Memory B cell (primary cell): ENCODE measurements at places on chromosomes 13 and 19.
A peak's percentile ranks its signal among the peaks of the same experiment; 100 is the strongest.

- DNase-seq = no peak
Measured at GRCh38 chr19:18464646-18465045, 26.7 kb upstream of the ISYNA1 start.

DNA sequence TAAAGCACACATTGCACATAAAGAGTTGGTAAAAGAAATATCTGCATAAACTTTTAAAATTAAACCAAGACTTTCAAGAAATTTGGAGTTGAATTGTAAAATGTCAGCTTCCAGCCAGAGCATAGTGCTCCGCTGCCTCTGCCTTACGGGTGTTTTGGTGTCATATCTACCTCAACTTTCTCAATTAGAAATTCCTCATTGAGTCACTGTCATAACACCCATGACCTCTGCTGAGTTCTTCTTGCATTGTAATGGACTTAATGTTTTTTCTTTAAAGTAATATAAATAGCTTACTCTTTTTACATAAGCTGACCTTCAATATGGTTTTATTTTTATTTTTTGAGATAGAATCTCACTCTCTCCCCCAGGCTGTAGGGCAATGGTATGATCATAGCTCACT is 551.0 kb upstream of the NBEA start:
- no peak for DNase-seq

DNA sequence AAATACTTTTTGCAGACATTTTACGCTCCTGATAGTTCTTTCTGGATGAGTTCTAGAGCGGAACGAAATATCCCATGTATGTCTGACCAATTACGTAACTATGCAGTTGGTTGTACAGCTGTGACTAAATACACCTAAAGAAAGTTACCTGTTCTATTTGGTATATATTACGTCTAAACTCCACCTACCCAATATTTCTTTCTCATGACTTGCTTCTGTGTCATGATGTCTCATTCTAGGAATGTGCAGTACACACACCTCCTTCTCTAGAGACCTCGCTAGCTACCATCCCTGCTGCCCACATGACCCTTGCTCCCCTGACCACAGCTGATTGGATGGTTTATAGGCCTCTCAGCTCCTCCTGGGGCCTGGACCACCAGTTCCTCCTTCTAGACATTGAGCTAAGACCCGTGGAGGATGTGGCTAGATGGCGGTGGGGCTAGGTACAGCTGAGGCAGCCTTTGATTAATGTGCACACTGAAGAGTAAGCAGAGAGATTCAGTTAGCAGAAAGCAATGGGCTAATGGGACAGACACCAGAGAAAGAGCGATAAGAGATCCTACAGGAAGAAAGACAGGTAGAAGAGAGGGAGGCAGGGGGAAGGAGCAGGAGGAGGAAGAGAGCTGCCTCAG is 422.1 kb downstream of the COG6 start:
- DNase-seq = no peak

DNA sequence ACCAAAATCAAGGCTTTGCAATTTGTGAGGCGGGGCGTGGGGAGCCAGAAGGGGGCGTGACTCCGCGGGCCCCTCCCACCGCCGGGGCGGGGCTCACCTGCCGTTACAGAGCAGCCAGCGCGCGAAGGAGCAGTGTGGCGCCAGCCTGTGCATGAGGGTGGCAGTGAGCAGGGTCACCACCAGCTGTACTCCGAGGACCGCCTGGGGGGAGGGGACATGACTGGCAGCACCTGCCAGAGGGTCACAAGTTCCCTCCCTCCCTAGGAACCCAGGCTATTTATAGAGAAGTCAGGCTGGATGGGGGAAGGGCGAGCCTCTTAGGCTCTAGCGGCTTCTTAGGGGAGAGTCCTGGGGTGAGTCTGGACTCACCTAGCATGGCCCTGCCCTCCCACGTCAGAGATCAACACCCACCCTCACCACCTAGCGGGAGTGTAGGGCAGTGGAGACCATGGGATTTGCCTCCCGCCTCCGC is 3.6 kb downstream of the TMEM161A start:
- peak; percentile 49 for DNase-seq

GRCh38 chr13:66508153-66508909 is 721.8 kb downstream of the PCDH9 start:
- DNase-seq = no peak

GRCh38 chr13:28640861-28641599 is 17.9 kb upstream of the POMP start:
- no peak for DNase-seq

DNA sequence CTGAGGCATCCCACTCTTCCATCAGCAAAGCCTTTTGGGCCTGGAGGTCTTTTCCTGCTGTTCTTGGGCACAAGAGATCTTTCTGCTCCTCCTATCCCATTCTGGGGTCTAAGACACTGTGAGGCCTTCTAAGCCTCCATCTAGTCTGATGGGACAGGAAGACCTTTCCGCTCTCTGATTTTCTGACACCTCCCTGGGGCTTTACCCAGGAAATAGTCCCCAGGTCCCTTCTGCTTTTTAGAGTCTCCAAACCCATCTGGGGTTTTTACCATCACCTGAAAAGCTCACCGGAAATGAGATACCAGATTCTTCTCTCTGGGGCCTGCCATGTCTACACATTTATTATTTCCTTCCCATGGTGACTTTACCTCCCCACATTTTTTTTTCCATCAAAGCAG is 21.1 kb downstream of the CLEC17A start:
- DNase-seq = peak; percentile 51

GRCh38 chr13:113862931-113863523 is 849 bp downstream of the GAS6 start:
- no peak for DNase-seq

DNA sequence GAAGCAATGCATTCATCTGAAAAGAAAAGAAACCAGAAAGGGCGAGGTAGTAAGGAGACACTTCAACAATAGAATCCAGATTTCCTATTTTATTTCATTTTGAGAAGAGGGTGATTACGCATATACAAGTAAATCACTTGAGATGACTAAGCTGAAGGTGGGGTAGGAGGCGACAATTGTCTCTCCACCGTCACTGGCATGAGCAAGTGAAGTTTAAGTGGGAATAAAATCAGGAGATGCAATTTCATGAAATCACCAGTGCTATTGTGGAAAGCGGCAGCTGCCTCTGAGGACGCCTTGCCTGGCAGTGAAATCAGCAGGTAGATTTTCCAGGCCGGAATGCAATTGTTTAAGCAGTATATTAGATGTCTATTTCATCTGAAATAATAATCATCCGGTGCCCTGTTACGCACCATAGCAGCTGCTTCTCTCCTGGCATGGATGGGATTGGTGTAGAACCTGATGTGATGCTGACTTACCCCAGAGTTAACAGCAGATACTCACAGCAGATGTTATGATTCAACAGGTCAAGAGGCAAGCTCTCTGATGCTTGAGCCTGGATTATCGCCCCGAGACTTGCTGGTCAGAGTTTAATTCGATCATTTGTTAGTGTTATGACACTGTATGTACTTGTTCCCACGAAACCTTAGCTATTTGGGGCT is 64.3 kb downstream of the RASL11A start:
- no peak for DNase-seq

- DNase-seq = no peak
Measured at GRCh38 chr19:39858541-39858940, 12.4 kb upstream of the FBL start.

DNA sequence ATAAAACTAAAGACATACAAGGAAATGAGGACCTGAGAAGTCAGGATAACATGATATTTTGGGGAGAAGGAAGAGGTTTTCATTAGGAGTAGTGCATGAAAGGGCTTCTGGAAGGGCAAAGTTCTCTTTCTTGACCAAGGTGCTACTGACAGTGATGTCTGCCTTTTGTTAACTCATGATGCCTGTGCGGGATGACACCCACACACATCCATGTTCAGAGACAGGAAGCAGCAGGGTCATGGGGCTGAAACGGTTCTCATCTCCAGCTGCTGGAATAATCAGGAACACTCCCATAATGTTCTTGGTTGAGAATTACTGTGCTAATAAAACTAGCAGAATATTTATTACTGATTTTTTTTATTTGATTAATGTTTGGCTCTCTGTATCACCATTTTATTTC is 29.1 kb downstream of the KCNC3 start:
- no peak for DNase-seq

GRCh38 chr13:33194820-33195692 is 90.5 kb downstream of the STARD13 start:
- peak; percentile 4 for DNase-seq

GRCh38 chr13:110812121-110812868 is 98.8 kb downstream of the ING1 start:
- DNase-seq = no peak

GRCh38 chr13:42328672-42329071 is 56.7 kb downstream of the AKAP11 start:
- DNase-seq = no peak

DNA sequence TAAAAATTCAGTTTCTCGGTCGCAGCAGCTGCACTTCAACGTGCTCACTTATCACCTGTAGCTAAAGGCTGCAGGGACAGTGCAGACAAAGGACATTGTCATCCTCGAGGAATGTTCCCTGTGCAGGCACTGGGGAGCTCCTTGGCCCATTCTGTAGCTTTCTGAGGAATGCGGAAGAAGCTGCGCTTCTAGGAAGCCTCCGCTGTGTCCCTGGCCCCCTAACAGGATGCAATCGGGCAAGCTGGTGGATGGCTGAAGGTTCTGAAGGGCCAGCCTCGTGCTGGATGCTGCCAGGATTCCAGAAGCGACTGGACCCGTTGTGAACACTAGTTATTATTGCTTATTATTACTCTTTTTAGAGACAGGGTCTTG is 8.1 kb downstream of the ANO8 start:
- DNase-seq = no peak

GRCh38 chr19:5080030-5080654 is 111.2 kb downstream of the KDM4B start:
- DNase-seq = no peak

DNA sequence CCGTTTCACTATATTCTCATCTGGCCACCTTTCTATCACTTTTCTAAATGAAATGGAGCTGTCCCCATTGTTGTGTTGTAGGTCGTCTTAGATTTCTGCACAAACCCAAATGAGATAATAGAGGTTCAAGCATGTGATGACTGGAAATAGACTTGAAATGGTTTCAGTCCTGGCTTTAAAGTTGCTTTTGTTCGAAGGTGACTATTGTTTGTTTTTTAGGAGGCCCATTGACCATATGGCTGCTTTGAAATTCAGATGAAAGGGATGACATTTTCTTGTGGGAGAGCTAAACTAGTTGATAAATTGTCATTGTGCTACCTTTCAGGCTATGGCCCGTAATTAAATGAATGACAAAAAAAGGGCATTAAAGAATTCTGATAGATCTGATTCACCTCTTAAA is 583.7 kb downstream of the GPC6 start:
- DNase-seq = no peak

- no peak for DNase-seq
Measured at GRCh38 chr13:112058941-112059340, 8.0 kb upstream of the SOX1 start.

- DNase-seq = no peak
Measured at GRCh38 chr13:22176968-22177520, 506.2 kb downstream of the FGF9 start.

GRCh38 chr19:42185277-42185676 is 32.2 kb downstream of the DEDD2 start:
- DNase-seq = no peak

DNA sequence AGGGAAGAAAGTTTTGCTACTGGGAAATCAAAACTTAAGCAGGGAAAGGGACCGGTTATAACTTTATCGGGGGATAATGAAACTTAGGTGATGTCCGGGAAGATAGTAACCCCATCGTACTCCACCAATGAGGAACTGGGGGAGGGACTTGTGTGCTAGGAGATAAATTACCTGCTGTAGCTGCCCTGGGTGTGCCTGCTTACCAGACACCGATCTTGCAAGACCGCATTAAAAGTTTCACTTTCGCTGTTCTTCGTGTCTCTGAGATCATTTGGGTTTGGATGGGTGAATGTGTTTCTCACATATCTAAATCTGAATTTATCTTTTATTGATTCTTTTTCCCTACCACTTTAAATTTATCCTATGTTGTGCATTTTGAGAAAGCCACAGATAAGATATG is 381.4 kb downstream of the SLITRK6 start:
- no peak for DNase-seq

- DNase-seq = no peak
Measured at GRCh38 chr19:45931055-45931454, 16.5 kb upstream of the NANOS2 start.

DNA sequence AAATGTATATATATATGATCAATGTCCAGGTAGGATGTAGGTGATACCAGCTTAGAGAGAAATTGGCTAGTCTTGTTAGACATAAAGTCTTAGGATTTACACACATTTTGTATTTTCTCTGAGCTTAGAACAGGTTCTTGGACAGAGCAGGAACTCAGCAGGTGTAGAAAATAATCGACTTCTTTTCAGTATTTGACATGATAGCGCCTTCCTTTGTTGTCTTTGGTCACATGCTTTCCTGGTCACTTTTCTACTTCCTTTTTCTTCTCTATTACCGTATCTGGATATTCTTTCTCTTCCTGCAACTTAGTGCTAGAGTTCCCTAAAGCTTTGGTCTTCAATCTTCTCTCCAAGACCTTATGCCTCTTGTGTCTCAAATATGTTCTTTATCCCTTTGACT is 107.4 kb downstream of the LRCH1 start:
- no peak for DNase-seq

- no peak for DNase-seq
Measured at GRCh38 chr13:42277618-42278276, 5.8 kb downstream of the AKAP11 start.

DNA sequence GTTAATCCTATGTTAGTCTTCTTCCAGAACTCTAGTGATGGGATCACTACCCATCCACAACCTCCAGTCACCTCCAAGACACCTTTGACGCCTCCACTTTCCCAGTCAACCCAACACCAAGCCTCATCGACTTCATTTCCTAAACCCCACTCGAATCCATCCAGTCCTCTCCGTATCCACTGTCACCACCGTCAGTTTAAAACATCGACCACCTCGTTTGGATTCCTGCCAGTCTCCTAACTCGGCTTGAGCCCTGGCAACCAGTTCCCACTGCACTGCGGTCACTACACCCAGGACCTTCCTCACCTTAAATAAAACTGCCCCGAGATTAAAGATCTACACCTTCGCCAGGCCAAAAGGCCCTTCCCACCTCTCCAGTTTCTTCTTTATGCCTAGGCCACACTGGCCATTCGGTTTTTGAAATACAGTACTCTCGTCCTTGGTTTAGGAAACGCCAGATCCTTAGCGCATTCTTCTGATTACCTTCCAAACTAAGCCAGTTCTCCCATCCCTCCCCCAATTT is 1.2 kb downstream of the MTIF3 start:
- DNase-seq = no peak

GRCh38 chr13:23652909-23653726 is 82.9 kb downstream of the TNFRSF19 start:
- no peak for DNase-seq

DNA sequence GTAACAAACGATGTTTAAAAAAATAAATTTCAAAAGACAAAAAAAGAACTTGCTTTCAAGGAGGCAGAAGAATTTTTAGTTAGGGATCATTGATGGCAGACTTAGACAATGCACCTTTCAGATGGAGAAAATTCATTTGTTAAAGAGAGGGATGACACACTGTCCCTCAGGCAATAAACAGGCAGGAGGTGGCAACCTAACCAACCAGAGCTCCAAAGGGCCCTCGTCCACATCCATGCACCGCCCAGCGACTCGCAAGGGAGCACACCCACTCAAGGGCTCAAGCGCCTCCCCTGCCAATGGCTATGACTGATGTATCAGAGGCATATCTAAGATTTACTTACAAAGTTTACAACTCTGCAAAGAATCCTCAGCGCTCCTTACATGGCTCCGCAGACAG is 81.9 kb downstream of the TUBGCP3 start:
- no peak for DNase-seq

- DNase-seq = no peak
Measured at GRCh38 chr13:30334663-30335386, 27.5 kb upstream of the KATNAL1 start.

- DNase-seq = no peak
Measured at GRCh38 chr19:42335971-42336370, 10.5 kb downstream of the MEGF8 start.
